ENCODE measurements at places on chromosomes 12 and 14. TPM values are rescaled to one million over a fixed set of nuclear protein-coding genes. Genes with fewer than 3 reads are reported as not detected.

Gene GDF3
- total RNA-seq: 77.7 TPM

Gene TMEM63C
- total RNA-seq: 6.6 TPM

- DNase-seq: no peak
Observed at GRCh38 chr12:26863515-26863914, 30.5 kb upstream of the ITPR2 start.

- no peak for DNase-seq
Observed at GRCh38 chr14:105472486-105472991, 2.1 kb upstream of the CRIP2 start.

- DNase-seq: no peak
Observed at GRCh38 chr12:68495336-68496070, 115.2 kb upstream of the RAP1B start.

DNA sequence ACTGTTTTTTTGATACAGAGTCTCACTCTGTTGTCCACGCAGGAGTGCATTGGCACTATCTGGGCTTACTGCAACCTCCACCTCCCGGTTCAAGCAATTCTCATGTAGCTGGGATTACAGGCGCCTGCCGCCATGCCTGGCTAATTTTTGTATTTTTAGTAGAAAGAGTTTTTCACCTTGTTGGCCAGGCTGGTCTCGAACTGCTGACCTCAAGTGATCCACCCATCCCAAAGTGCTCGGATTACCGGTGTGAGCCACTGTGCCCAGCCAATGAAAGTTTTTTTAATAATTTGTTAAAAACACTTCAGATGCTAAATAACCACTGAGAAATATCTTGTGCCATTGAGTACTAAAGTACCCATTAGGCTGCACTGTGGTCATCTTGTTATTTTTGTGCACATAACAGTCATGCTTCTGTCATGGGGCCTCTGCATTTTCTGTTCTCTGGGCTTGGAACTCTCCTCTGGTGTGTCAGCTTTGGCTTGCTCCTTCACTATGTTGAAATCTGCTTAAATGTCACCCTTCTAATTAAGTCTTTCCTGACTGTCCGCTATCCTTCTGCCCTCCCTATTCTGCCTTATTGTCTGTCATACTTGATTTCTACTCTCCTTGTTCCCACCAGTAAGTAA is 105.1 kb downstream of the KTN1 start:
- DNase-seq: no peak

- DNase-seq: no peak
Observed at GRCh38 chr12:76891609-76892008, 12.8 kb upstream of the CSRP2 start.

DNA sequence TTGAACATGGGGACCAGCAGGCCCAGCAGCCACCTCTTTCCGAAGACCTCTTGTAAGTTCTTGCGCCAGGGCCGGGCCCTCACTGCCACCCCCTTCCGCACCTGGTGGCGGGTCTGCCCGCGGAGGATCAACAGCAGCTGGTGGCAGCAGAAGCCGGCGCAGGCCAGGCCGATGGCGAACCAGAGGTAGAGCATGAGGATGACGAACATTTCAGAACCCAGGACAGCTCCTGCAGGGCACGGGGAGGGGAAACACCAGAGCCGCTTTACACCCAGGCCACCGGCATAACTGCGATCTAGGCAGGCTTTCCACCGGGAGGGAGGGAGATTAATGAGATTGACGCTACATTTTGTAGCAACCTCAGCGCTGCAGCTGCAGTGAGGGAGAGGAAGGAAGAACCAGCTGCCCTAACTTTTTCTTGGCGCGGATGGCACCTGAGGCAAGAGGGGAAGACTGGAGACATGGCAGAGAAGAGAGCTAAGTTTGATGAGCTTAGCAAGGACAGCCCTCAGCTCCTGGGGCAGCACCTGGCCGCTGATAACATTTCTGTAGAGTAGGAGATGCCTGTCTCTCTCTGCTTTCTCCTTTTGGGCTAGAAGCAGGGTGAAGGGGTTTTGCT is 7.8 kb downstream of the ZDHHC22 start:
- DNase-seq: peak; percentile 74

- no peak for DNase-seq
Observed at GRCh38 chr12:75712223-75712622, 200.8 kb upstream of the KRR1 start.

DNA sequence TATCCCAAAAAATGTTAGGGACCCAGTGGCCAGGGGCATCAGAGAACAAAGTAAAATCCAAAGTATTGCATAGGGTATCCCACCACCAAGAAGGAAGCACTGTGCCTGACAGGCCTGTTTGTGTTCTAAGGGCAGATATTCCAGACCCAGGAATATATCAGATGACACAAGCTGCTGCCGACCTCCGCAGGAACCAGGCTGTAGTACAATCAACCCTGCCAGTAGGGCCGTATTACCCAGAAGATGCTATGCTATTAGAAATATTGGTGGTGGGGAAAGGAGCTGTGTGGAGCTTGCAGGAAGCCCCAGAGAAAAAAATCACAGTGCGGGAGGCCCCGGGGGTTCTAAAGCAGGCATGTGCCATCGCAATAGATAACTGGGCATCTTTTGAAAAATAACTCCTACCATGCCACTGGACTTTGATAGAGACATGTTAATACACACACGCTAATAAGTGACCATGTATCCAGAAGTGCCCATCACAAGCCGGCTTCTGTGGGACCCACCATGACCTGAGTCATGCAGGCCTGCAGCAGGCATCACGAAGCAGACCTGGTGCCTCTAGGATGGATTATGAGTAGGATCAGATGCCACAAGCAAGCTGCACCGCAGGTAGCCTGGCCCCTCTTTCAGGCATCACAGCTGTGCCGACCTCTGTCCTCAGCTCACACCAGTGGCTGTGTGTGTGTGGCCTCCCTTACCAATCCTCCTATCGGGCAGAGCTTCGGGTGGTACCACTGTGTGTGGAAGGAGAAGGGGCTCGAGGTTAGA is 242.7 kb downstream of the BCL11B start:
- DNase-seq: no peak

DNA sequence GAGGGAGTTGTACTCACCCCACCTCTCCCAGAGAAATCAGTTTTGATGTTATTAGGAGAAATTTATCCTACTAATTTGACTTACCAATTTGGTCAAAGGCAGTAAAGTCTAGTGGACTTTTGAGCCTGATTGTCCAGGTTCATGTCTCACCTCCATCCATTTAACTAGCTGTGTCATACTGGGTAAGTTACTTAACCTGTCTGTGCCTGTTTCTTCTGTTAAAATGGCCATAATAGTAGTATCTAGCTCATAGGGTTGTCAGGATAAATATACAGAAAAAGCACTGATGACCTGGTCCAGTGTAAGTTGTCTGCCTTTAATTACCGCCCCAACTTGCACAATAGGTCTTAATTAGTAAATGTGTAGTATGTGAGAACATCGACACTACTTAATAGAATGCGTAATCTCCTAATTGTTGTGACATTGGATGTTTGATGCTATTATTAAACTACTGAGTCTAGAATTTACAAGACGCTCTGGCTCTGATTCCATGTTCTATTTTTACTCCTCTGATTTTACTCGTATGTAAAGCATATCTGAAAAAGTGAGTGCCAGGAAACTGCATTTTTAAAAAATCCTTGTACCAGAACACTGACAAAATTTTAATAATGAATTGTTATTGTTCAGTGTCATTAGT is 1.5 kb downstream of the RAB21 start:
- DNase-seq: no peak

- DNase-seq: no peak
Observed at GRCh38 chr12:76346236-76346635, 2.0 kb downstream of the BBS10 start.

DNA sequence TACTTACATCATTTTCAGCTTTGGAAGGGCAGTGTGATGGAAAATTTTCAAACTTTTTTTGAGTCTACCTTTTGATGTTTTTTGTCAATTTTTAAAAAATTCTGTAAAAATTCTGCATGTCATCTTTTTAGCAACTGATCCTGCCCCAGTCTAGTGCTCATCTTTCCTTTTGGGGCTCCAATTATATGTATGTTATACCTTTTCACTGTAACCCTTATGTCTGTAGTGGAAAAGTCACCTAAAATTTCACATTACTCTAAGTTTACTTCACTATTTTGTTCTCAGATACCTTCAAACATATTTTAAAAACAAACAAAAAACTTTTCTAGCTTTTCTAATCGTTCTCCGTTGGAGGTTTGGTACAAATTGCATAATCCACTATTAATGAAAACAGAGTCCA is 32.5 kb upstream of the MYRFL start:
- no peak for DNase-seq
